Stimulated activated CD8-positive, alpha-beta memory T cell treated with anti-CD3 and anti-CD28 coated beads, Interleukin-12 subunit alpha, Interleukin-12 subunit beta, amount 100 ng/mL, for 4 hours (primary cell): ENCODE measurements at places on chromosomes 6 and 20.

GRCh38 chr20:34404803-34405202 lies 41.7 kb downstream of the ITCH start:
- DNase-seq, result no peak

DNA sequence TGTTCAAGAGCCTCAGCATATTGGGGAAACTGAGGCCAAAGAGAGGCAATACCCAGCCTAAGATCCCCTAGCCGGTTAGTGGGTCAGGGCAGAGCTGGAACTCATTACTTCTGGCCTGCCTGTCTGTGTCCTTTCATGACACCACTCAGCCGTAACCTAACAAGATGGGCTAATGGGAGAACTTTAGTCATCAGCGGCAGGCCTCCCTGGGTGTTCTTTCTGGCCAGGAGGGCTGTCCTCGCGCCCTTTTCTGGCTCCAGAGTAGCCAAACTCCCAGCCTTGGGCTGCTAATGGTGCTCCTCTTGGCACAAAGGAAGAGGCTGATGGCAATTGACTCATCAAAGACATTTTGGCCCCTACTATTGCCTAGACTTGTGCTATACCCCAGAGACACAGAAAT lies 76.6 kb downstream of the NCR2 start:
- DNase-seq, result no peak

- no peak for DNase-seq
These were observed 504.0 kb upstream of the CDH4 start for GRCh38 chr20:60748086-60748485.

DNA sequence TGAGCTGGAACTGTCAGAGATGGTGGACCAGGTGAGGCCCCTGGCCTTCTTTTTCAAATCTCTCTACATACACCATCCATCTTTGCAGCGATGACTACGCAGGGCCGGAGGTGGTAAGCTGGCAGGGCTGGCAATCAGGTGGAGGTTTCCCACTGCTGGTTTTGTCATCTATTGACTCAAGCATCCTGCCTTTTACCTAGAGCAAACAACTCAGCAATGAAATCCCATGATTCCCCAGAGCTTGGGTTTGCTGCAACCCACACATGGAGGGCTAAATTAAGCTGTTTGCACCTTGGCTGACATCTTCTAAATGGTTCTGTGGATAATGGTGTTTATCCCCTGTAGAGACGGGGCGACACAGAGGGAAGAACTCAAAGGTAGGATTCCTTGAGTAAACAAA lies 170.2 kb downstream of the SCP2D1 start:
- DNase-seq, result no peak

- no peak for DNase-seq
These were observed 19.1 kb upstream of the CD93 start for GRCh38 chr20:23105193-23105592.

DNA sequence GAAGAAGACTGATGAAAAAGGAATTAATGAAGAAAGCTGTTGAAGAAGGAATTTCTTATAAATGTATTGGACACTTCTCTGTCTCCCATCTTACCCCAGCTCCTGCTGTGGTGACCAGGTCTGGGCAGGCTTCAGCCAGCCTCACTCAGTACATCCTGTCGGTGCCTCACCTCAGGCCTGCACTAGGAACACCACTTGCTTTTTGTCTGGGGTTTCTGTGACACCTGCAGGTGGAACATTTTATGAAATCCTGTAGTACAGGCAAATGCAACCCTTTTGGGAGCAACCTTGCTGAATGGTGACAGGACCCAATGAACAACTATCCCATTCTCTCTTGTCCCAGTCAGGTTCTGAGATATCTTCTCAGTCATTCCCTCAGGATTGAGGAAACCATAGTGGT lies 129.7 kb downstream of the PRDM13 start:
- no peak for DNase-seq

- no peak for DNase-seq
These were observed 305.5 kb downstream of the QKI start for GRCh38 chr6:163720005-163720404.

GRCh38 chr6:57262488-57262887 lies 40.4 kb upstream of the RAB23 start:
- DNase-seq, result no peak

- DNase-seq, result no peak
These were observed 349.2 kb downstream of the TPBG start for GRCh38 chr6:82712826-82713225.

- DNase-seq, result no peak
These were observed 2.6 kb downstream of the SIRPG start for GRCh38 chr20:1654996-1655395.

DNA sequence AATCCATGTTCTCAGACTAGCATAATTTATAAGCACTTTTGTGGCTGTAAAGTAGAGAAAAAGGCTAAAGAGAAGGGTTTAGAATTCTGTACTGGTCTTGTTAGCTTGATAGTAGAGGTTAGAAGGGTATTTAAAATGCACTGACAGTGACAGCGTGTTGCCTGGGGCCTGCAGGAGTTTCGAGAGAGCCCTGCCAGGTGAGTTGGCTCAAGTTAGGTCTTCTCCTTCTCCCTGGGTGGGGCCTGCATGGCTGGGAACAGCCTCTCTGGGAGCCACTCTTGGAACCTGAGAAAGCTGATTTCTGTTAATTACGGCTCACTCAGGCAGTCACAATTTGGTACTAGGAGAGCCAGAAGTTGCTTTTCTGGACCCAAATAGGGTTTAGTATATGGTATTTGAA lies 103.7 kb downstream of the ARID1B start:
- no peak for DNase-seq

DNA sequence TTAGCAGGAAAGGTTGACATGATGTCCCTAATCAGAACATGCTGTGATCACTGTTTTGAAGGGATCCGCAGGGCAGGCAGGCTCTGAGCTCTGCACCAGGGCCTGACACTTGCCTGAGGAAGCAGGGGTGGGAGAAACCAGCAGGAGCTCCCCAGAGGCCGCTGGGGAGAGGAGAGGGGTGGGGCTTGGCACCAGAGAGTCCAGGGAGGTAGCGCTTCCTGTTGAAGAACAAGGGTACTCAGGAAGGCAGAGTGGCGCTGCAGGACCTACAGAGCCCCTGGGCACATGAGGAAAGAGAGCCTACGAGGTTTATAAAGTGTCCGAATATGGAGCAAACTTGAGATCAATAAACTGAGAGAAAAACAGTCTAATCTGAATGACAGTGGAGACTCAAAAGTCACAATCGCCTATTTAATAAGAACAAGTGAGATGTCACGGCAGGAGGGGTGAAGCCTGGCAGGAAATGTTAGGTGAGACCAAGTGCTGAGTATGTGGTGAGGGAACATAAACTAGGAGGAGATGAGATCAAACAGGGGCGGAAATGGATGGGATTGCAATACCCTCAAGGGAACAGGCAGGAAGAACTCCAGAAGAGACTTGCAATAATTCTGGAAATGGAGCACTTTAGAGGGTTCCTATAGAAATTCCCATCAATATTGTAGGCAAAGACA lies 5.8 kb upstream of the TBXT start:
- no peak for DNase-seq

DNA sequence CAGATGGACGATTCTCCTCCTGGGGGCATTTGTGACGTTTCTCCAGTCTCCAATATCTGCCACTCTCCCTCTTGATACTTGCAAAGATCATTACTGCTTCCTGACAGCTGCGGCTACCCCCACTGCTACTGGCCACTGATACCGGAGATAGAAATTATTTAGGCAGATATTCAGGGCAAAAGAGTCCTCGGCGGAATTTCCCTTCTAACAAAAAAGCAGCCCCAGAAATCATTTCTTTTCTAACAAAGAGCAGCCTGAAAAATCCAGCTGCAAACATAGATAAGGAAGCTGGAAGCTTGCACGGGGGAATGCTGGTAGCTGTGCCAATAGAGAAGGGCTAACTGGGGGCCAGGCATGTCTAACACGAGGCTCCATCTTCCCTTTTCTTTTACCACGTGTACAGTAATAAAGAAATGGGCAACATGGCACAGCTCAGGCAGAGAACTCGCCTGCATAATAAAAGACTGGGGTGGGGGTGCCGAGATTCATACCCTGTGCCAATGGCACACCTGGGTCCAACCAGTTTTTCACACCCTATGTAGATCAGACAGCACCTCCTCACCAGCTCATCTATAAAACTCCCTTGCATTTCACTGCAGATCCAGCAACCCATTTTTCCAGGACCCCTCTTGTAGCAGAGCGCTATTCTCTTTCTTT lies 6.1 kb downstream of the TP53RK start:
- DNase-seq, result no peak

GRCh38 chr20:61370841-61371303 lies 118.8 kb downstream of the CDH4 start:
- DNase-seq, result no peak

- no peak for DNase-seq
These were observed 2.0 kb downstream of the HLA-B start for GRCh38 chr6:31354864-31355582.

- DNase-seq, result no peak
These were observed 86.9 kb downstream of the RAMACL start for GRCh38 chr6:166499350-166500163.

GRCh38 chr20:63009045-63009961 lies 2.5 kb upstream of the BHLHE23 start:
- DNase-seq, result peak; percentile 66

DNA sequence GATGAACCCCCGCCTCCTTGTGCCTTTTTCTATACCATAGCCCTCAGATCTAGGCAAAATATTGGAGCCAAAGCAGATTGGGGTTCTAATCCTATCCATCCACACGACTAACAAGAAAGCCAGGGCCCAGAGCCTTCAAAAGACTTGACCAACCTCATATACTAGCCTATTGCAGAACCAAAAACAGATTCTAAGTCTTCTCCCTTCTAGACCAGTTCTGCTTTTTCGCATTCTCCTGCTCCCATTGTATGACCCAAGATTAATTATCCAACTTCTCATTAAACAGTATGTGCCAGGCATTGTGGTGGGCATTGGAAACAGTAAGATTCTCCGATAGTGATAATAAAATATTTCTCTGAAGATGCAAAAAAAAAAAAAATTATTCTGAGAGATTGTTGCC lies 113.7 kb upstream of the JARID2 start:
- no peak for DNase-seq

DNA sequence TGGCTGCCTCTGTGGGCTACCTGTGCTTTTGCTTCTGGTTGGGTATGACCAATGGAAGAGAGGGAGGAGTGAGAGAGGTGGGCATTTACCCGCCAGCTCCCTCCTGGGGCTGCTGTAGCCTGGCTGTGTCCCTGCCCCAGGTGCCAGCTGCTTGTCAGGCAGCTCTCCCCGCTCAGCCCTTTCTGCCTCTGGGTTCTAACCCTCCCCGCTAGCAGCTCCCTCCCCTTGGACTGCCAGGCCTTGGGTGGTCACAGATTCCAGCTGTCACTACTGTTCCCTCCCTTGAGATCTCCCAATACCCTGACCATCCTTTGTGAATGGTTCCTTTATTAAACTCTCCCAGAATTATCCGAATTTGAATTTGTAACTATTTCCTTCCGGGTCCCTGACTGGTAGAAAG lies 95.5 kb upstream of the RNF24 start:
- DNase-seq, result no peak

DNA sequence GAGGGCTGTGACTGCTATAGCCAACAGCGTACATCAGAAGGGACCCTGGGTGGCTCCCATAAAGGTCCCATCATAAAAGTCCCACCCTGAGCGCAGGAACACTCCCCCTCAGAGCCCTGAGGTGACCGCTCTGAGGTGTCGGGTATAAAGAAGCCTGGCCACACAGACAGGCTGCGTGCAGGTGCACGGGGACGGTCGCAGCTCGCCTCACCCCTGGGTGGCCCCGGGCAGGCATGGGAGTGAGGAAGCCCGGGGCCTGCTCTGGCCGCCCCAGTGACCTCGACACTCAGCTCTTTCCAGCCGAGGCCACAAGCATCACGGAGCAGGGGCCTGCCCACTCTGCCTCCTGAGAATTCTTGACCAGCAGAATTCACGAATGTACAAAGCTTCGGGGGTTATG lies 14.4 kb upstream of the RNASET2 start:
- no peak for DNase-seq

- no peak for DNase-seq
These were observed 42.7 kb downstream of the ANKRD6 start for GRCh38 chr6:89475634-89476033.

DNA sequence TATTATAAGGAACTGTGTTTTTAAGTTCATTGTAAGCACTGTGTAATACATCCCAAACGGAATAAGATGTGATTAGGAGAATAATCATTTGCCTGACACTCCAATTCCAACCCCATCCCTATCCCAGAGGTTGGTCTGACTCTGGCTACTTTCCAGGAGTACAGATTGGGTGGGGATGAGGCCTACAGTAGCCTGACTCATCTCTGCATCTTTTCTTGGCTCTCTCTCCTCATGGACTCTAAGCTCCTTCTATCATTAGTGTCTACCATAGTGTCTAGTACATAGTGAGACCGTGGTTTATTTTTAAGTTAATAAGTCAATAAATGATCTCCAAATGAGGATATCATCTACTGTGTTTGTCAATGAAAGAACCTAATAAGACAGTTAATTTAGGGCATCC lies 92.2 kb upstream of the CNKSR3 start:
- no peak for DNase-seq

GRCh38 chr6:159305159-159305558 lies 136.0 kb downstream of the FNDC1 start:
- DNase-seq, result no peak

DNA sequence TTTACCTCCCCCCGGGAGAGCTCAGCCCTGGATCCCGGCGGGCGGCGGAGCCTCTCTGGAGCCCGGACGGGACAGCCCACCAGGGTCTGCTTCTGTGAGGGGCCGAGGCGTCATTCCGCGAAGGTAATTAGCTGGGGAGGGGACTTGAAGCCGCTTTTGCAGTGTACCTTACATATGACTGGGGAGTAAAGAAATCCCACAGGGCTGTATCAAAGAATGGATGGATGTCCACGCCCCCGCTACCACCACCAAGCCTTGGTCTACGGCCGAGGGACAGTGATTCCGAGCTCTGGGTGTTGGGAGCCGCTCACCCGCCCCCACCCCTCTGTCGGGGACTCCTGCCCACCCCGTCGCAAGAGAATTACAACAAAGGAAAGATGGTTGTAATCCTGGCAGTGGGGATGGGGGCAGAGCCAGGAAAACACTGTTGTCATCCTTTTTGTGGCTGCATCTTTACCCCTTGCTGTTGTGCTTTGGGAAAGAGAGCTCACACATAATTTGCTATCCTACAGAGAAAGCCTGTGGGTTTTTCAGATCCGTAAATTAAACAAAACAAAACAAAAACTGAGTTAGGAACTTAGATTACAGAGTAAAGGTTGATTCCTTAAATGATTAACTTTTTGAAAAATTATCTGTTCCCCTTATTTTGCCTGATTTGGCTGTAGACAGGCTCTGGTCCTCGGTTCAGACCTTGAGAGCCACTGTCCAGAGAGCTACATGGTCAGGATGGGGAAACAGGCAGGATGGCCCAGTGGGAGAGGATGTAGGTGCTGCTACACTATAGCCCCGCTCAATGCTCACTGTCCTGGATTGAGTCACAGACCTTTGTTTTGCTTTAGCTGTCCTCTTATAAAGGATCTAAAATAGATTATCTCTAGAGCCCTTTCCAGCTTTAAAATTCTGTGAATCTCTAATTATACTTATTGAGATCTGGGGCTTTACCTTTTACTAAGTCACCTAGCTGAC lies 997 bp upstream of the FBXO30 start:
- DNase-seq, result no peak

- DNase-seq, result no peak
These were observed 75.4 kb upstream of the LAMA2 start for GRCh38 chr6:128807577-128807976.

- DNase-seq, result no peak
These were observed 326.7 kb upstream of the NOX3 start for GRCh38 chr6:155782320-155782731.

GRCh38 chr6:166364456-166364855 lies 18.3 kb downstream of the MPC1 start:
- no peak for DNase-seq

- DNase-seq, result no peak
These were observed 17.8 kb downstream of the MAN1A1 start for GRCh38 chr6:119331663-119332286.
